Fibroblast of skin of scalp (primary cell): ENCODE measurements at places on chromosomes 7 and 10.

DNA sequence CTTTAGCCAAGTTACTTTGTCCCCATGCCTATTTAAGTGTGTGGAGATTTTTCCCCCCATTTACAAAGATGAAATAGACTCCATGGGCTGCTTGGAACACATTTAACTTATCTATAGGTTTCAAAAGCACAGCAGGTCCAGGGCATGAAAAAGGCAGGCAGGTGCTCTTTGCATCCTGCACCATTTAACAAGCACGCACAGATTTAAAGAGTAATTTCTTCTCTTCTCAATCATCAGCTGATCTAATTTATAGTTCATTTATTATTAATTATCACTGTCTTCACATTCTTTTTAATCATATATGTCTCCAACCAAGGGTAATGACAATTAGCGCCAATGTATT, 156.8 kb downstream of the CACNA2D1 start:
- DNase-seq: no peak

DNA sequence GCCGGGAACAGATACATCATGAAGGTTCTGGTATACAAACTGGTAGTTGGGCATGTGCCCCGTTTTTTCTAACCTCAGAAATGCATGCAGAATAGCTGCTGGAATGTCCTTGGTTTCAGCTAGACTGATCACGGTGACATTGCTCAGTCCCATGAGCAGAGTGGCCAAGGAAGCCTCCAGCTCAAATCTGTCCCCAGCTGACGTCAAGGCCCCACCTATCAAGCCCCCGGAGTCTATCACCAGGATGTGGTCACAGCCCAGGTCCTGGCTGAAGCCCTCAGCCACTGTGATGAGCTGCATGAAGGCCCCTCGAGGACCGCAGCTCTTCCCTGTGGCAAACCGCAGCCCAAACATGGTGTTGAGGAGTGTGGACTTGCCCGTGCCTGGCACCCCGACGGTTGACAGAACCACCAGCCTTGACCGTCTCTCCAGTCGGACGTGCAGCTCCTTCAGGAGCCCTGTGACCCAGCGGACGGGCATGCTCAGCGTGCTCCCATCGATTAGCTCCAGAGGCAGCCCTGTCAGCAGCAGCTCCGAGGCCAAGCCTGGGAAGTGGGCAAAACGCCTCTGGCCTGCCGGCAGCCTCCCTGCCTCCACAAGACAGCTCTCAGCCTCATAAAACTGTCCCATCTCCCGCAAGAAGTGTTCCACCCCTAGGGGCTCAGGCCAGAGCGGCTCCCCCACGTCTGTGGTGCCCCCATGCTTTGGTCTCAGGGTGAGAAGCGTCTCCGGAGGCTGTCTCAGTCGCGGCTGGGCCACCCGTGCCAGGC, 7.8 kb upstream of the MRPS24 start:
- no peak for DNase-seq

GRCh38 chr10:17029581-17030271, 99.9 kb downstream of the CUBN start:
- DNase-seq: peak; percentile 71

DNA sequence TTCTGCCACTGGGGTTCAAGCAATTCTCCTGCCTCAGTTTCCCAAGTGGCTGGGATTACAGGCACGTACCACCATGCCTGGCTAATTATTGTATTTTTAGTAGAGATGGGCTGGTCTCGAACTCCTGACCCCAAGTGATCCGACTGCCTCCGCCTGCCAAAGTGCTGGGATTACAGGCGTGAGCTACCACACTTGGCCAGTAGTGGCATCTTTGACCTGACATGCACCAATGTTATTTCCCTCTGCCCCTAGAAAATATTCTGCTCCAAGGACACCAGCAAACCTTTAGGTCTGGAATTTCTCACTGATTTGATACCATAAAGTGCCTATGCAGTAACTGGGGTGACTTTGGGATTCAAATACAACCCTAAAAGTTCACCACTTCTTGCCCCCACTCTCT, 179.4 kb downstream of the ARID5B start:
- no peak for DNase-seq

DNA sequence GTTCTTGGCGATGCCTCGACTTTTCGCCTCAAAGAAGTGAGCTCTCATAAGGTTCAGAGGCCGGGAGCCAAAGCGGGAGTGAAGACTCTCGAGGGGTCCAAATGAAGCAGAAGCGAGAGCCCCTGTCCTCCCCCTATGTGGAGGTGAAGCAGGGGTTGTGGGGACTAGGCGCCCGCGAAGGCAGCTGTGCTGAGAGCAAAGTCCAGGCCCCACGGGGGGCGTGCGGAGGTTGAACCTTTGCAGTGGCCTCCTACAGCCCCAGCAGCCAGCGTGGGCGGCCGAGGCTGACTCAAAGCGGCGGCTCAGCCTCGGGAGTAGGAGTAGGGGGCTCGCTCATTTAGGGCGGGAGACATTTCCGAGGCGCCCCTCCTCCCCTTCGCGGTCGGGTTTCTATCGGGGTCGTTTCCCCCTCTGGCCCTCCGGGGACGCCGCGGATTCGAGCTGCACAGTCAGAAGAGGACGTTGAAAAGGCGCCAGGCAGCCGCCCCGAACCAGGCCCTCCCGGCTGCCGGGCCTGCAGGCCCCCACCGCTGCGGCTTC, 553 bp upstream of the ADD3 start:
- DNase-seq: no peak

GRCh38 chr10:73744664-73744975, 448 bp downstream of the SEC24C start:
- DNase-seq: peak; percentile 67

DNA sequence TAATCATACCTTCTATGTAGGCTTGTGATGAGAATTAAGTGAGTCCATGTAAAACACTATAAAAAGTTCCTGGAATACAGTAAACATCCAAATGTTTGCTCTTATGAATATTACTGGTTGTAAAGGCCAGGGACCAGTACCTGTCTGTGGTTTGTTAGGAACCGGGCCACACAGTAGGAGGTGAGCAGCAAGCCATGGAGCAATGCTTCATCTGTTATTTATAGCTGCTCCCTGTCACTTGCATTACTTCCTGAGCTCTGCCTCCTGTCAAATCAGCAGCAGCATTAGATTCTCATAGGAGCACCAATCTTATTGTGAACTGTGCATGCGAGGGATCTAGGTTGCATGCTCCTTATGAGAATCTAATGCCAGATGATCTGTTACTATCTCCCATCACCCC, 662.0 kb upstream of the ANKRD30A start:
- DNase-seq: no peak

- no peak for DNase-seq
Measured at GRCh38 chr7:146982482-146982881, 865.9 kb downstream of the CNTNAP2 start.

DNA sequence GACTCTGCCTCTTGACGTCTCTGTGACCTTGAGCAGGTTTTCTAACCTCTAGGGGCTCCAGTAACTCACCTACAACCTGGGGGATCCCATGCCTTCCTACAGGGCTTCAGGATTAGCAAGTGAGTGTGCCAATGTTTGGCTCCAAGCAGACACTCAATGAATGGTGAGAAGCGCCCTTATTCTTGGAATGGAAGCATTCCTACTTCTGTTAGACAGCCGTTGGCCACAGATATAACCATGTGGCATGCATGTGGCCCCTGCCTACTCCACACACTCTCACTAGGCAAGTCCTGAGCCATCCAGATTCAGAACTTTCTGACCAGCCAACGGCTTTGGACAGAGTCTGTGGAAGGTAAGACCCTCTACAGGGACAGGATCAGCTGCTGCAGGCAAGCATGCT, 108.9 kb upstream of the LYZL2 start:
- no peak for DNase-seq

DNA sequence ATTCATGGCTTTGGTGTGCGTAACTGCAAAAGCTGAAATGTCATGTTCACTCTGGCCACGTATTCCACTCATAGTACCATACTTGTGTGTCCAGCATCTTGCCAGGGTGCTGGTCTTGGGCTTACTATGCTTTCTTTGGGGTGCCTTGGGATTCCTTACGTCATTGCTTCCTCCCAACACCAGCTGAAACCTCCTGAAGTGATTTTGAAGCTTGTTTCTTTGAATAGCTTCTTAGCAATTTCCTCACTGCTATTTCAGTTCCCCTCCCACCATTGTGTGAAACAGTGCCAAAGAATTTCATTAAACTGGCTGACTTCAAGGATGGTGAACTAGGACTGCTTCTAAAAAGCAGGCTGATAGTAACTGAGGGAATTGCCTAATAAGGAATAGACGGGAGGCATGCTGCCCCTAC, 36.9 kb downstream of the ENTPD1 start:
- DNase-seq: peak; percentile 90

DNA sequence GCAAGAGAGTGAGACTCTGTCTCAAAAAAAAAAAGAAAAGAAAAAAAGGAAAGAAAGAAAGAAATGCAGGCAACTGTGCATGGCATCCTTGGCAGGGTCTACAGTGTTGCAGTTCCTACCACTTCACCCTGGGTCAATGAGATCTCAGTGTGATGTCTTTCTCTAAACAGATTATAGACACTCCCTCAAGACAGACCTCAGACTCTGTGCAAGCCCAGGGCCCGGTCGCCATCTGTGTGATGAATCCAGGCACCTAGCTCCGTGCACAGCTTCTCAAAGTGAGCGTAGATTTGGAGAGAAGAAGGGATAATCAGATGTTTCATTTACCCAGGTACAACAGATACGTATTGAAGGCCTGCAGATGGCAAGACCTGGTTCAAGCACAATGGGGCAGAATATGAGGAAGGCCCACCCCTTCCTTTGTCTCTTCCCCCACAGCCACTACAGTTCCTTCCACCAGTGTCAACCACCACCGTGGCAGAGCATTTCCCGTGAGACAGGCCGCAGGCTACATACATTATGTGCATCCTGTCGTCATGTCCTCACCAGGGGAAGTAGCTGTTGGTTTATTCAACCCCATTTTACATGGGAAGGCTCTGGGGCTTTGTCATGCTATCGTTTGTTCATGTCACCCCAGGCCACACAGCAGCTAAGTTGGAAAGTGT, 471.7 kb upstream of the GALNT17 start:
- DNase-seq: no peak

- no peak for DNase-seq
Measured at GRCh38 chr10:113176652-113177155, 226.7 kb downstream of the TCF7L2 start.

GRCh38 chr10:121823993-121824463, 103.8 kb downstream of the ATE1 start:
- DNase-seq: peak; percentile 55

DNA sequence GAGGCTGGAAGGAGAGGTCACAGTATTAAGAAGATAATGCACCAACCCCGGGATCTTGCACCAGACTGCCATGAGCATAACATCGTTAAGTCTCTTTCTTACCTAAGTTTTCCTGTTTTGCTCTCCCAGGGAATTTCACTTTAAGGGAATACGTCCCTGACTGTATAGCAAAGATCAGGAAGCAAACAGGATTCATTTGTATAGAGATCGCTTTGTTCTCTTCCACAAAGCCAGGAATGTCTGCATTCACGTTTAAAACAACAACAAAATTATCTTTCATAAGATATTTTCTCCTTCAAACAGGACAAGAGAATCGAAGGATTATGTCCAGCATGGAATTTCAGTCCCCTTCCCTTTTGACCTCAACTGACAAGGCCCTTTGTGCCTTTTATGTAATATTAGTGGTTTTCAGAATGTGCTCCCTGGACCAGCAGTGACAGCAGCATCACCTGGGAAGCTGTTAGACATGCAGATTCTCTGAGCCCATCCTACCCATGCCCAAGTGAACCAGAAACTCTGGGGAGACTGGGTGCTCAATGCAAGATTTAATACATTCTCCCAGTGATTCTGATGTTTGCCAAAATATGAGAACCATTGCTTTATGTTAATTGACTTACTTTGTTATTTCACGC, 286.3 kb downstream of the FGFR2 start:
- DNase-seq: no peak

GRCh38 chr7:52410032-52410431, 625.4 kb upstream of the POM121L12 start:
- DNase-seq: no peak
